ENCODE measurements at places on chromosomes 1 and 21.
A peak's percentile ranks its signal among the peaks of the same experiment; 100 is the strongest.

DNA sequence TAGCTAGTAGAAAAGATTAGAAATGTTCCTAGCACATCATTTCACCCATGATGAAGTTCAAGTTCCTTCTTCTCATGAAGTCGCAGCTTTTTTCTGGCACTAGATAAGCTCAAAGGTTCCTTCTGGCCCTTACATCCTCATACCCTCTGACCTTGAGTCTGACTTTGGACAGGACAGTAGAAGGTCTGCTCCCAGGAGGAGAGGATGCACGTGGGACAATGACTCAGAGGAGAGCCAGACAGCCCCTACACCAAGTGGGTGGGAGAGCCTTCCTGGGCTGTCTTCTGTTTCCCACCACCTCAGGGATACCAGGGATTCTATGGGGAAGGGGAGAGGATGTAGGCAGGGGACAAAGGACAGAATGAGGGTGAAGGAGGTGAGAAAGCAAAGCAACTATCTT lies 86.0 kb downstream of the HHIPL2 start:
- DNase-seq: no peak

GRCh38 chr1:35881850-35882273 lies 1.1 kb upstream of the AGO1 start:
- no peak for DNase-seq

DNA sequence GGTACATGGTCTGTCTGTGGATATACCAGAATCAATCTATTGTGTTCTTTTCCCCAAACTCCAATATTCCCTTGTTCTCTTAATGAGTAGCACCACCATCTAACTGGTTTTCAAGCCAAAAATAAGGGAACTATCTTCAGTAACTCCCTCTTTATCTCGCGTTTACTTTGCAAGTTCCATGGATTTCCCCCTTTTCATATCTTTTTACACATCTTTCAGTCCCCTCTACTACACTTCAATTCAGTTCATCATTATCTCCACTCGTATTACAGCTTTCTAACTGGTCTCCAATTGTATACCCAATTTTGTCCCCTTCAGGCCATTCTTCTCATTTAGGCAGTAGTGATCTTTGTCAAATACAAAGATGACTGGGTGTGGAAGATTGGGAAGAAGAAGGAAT lies 4.1 kb upstream of the TMCO1 start:
- no peak for DNase-seq

GRCh38 chr1:81654147-81654546 lies 146.6 kb upstream of the ADGRL2 start:
- no peak for DNase-seq

- DNase-seq: no peak
Measured at GRCh38 chr1:71118086-71118485, 37.3 kb upstream of the ZRANB2 start.

GRCh38 chr1:219387211-219387610 lies 213.5 kb downstream of the LYPLAL1 start:
- no peak for DNase-seq

- no peak for DNase-seq
Measured at GRCh38 chr21:25189497-25189896, 417.8 kb downstream of the MRPL39 start.

- no peak for DNase-seq
Measured at GRCh38 chr21:38843806-38844503, 38.2 kb downstream of the ETS2 start.

DNA sequence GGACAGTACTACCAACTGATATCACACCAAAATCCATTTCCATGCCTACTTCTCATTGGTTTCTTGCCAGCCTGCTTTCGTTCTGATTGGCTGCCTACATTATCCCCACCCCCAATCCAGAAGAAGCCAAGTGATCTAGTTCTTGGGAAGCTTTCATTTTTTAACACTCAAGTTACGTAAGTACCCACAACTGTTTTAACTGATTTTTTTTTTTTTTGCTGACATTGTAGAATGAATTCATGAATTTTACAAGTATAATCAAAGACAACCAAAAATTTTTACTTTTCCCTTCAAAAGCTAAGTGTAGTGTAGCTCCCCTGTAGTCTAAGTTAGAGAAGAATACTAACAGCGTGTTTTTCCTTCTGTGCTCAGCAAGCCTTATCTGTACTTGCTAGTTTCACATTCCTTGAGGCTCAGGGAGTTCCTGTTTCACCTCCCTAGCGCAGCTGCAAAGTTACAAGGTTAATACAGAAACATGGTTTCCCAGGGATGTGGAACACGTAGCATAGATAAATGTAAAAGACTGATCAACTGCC lies at the start of gene SLC9C2:
Gene SLC9C2 (minus strand): TSS at position 17 of the 536 bp plus-strand sequence. CDS start 1,296 bp downstream, outside the sequence.
- DNase-seq: no peak

DNA sequence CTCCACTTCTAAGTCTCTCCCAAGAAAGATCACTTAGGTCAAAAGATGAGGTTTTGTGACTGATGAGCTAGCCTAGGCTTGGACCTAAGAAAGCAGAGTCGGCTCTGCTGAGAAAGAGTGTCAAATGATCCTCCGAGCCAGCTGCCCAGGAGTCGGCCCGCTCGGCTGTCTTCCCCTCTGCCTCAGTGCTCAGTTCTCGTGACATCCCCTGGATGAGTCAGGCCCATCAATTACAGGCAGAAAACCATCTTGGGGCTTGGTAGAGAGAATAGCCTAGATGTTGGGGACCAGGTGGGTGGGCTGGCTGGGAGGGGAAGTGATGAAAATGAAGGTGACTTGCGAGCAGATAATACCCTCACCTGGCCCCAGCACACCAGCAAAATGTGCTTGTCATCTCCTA lies 60.5 kb downstream of the SLC66A1 start:
- DNase-seq: no peak

- no peak for DNase-seq
Measured at GRCh38 chr1:25816112-25816718, 3.5 kb upstream of the MTFR1L start.

DNA sequence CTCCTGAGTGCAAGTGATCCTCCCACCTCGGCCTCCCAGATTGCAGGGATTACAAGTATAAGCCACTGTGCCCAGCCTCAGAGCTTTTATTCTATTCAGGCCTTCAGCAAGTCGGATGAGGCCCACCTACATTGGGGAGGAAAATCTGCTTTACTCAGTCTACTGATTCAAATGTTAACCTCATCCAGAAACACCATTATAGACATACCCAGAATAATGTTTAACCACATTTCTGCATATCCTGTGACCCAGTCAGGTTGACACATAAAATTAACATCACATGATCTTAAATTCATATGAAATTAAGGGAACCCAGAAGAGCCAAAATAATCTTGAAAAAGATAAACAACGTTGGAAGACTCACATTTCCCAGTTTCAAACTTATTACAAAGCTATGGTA lies 14.9 kb downstream of the IL20 start:
- DNase-seq: no peak

GRCh38 chr1:202750761-202751160 lies 40.5 kb upstream of the SYT2 start:
- no peak for DNase-seq

DNA sequence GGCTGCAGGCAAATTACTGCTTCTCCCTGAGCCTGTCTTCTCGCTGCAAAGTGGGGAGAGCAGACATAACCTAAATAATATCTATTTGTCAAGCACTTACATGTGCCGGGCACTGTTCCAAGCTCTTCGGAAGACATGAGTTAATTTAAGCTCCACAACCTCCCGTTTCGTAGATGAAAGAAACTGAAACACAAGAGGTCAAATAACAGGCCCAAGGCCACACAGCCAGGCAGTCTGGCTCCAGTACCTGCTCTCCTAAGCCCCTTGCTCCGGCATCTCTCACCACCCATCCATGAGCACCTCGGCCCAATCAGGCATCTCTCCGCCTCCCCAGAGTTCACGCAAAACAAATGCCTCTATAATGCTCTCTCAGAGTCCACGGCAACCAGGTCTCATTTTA lies 65.4 kb downstream of the TAS1R2 start:
- no peak for DNase-seq

GRCh38 chr1:175862408-175862807 lies 119.0 kb upstream of the TNR start:
- DNase-seq: no peak

- DNase-seq: no peak
Measured at GRCh38 chr1:206878456-206878855, 13.0 kb downstream of the IL20 start.

- no peak for DNase-seq
Measured at GRCh38 chr1:103341377-103341880, 184.1 kb upstream of the RNPC3 start.

- DNase-seq: no peak
Measured at GRCh38 chr1:67836769-67837168, 3.5 kb upstream of the GNG12 start.

DNA sequence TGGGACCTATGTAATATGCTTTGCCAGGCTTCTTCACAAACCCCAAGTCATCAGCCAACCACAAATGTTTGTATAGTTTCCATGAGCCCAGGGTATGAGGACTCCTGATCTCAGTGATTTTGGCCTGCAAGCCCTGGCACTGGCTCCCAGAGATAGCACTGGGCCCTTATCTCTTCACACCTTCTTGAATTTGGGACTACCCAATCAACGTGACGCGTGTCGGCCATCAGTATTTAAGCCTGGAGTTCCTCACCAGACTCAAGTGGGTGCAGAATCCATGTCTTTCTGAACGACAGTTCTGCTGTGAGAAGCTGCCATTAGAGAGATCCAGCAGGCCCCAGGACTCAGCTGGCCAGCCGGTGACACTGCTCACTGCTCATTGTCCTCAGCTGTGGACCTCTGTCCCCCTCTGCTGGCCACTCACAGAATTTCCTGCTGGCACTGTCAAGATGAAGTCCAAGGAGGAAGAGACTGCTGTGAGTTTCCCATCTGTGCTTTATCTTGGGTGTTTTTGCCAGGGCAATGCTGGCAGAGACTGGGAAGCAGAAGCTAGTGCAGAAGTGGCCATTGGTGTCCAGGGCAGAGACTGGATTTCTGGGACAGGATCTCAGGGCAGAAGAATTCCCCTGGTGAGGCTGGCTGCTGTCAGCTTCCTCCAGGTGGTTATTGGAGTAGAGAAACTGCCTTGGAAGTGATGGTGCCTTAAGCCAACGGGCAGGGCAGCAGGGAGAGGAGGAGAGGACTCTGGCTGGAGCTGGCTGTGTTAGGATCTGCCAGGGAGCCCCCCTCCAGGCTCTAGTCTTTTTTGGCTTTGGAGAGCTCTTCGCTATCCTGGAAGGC lies 28.4 kb downstream of the TMCC2 start:
- DNase-seq: peak; percentile 82

DNA sequence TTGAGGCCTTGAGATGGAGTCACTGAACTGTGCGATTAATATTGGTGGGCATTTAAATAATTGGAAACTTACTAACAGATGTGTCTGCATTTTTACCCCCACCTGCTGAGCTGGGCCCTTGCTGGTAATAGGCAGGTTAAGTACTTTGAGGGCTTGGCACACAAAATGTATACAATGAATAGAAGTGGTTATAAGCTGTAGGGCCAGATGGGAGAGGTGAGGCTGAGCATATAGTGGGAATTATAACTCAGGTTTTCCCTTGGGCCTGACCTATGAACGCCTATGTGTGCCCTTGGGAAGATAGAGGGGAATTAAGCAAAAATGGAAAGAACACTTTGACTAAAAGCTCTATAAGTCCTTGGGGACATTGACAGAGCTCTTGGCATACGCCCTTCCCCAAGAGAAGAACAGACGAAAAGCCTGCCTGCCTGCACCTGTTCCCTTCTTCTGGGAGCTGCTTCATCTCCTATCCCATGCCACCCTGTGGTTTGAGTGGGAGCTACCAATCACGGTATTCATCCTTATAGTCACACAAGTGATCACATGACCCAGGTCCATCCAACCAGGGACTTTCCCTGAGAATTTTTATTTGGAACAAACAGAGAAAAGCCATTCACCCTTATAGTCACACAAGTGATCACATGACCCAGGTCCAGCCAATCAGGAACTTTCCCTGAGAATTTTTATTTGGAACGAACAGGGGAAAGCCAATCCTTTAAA lies 260.7 kb upstream of the CSF3R start:
- no peak for DNase-seq

DNA sequence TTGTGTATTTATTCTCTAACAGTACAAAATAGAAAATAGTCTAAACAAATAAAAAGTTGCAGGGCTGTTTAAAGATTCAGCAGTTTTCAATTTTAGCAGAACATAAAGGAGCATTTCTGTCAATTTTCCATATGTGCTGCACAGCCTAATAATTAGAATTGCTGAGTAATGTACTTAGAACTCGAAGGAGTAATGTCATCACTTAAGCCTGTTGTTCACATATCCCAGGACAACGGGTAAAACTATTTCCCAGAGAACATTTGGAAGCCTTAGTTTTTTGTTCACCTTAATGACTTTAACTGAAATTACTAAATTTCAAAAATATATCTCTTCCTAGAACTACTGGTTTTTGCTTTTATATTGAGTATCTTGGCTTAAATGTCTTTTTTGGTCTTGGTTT lies 81.6 kb downstream of the ZP4 start:
- DNase-seq: no peak

GRCh38 chr1:231964961-231965360 lies 338.4 kb downstream of the DISC1 start:
- no peak for DNase-seq

- DNase-seq: no peak
Measured at GRCh38 chr21:19123053-19123452, 719.5 kb upstream of the TMPRSS15 start.

DNA sequence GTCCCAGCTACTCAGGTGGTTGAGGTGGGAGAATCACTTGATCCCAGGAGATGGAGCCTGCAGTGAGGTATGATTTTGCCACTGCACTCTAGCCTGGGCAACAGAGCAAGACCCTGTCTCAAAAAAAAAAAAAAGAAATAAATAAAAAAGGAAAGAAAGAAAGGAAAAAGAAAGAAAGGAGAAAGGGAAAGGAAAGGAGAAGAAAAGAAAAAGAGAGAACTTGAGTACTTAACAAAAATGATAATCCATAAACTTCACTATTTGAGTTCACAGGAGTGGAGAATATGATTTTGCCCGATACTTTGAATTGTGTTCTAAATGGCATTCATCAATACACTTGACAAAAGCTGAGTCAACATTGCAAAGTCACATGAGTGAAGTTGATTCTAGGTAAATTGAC lies 23.8 kb upstream of the ZNF281 start:
- DNase-seq: no peak

DNA sequence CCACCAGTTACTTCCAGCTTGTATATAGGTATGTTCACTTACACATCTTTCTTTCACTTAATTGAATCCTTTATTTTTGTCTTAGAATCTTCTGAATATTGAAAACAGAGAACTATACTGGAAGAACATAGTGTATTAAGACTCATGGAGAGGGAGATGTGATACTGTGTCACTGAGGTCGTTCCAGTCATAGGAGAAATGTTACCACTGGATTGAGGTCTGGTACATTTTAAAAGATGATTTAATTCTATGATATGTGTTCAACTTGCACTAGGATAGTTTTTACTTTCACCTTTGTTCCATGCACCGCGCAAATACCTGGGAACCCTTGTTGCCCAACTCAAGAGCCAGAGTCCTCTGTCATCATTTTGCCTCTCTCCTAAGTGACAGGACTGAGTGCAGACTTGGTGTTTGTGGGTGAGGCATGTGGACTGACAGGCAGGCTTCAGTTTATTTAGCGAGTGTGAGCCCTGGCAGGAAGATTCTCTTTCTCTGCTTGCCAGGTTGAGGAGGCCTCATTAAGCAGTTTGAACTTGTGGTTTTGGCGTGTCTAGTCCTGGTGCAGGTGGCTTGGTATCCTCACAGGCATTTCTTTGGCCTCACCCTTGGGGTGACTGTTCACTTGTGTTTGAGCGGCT lies 63.7 kb downstream of the DYRK1A start:
- DNase-seq: no peak

GRCh38 chr1:97986041-97987005 lies 65.5 kb upstream of the DPYD start:
- no peak for DNase-seq

Data from activated T-cell treated with anti-CD3 and anti-CD28 coated beads for 24 hours (primary cell).